ENCODE measurements at places on chromosomes 5 and 9.

GRCh38 chr5:99544356-99544755 is 615.5 kb upstream of the CHD1 start:
- no peak for DNase-seq

DNA sequence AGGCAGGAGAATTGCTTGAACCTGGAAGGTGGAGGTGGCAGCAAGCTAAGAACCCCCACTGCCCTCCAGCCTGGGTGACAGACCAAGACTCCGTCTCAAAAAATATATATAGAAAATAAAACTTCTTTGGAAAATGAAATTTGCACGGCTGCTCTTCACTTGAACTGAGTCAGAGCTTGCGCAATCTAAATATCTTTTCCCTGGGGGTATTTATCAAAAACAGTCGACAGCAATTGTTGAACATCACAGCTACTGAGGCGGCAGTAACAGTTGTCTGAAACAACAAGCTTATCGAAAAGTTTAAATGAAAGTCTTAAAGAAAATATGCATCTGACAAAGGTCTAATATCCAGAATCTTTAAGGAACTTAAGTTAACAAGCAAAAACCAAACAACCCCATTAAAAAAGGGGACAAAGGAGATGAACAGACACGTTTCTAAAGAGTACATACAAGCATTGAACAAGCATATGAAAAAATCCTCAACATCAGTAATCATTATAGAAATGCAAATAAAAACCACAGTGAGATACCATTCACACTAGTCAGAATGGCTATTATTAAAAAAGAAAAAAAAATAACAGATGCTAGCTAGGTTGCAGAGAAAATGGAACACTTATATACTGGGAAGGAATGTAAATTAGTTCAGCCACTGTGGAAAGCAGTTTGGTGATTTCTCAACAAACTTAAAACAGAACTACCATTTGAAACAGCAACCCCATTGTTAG is 153.6 kb upstream of the CDH9 start:
- DNase-seq: no peak

- DNase-seq: no peak
These were observed 132.6 kb downstream of the PDZD2 start for GRCh38 chr5:31771500-31771899.

DNA sequence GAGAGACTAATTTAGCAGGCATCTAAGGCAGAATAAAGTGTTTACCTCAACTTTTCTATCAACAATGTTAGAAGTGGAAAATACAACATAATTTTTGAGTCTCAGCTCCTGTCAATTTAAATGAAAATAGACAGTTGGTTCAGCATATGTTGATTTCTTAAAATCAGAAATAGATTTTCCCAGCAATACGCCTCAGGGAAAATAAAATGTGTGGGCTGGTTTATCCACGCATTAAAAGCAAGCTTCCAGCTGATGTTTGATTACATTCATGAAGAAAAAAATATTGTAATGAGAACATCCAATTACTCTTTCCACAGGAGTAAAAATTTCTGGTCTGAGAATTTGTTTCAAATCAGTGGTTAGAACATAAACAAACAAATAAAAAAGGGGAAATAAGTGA is 166.3 kb downstream of the PDE4D start:
- no peak for DNase-seq

DNA sequence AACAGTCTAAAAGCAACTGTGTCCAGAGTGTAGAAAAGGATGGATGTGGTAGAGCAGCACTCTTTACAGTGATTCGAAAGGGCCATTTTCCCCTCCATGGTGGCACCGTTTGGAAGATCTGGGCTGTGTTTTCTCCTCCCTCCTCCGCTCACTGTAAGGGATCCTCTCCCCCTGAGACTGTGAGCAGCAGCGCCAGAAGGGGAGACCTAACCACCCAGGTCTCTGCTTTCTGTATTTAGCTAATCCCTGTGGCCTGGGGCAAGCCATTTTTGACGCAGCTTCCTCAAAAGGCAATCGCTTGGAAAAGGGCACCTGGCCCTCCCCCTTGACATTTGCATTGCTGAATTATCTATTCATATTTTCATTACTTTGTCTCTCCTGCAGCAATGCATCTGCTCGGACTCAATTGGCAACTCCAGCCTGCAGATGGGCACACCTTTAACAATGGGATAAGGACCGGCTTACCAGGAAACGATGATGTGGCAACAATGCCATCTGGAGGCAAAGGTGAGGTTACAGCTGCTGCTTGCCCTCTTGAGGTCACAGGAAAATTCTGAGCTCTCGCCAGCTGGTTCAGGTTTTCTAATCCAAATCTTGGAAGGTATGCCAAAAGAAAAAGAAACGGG is 244.3 kb upstream of the WWC1 start:
- peak; percentile 9 for DNase-seq

DNA sequence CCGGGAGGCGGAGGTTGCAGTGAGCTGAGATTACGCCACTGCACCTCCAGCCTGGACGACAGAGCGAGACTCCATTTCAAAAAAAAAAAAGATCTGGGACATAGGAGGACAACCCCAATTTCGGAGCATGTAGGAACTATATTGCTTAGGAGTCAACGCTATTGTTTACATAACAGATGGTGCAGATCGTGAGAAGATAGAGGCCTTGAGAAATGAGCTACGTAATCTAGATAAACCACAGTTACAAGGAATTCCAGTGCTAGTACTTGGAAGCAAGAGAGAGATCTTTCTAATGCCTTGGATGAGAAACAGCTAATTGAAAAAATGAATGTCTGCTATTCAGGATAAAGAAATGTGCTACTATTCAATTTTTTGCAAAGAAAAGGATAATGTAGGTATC is 20.3 kb downstream of the TBC1D2 start:
- DNase-seq: no peak

DNA sequence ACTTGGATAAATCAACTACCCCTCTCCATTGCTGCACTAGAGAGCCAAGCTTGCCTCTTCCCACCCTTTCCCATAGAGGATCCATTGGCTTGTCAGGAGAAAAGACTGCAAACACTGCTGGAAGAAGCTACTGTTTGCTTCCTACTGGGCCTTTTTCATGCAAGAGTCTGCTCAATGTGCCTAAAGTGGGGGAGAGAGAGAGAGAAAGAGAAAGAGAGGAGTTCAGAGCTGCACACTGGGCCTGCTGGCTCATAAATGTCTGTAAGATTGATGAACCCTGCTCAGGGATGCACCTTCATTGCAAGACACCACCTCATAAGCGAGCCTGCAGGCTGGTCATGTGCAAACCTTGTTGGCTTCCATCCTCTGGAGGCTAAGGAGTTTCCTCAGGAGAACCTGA is 269.4 kb downstream of the ZNF608 start:
- no peak for DNase-seq

DNA sequence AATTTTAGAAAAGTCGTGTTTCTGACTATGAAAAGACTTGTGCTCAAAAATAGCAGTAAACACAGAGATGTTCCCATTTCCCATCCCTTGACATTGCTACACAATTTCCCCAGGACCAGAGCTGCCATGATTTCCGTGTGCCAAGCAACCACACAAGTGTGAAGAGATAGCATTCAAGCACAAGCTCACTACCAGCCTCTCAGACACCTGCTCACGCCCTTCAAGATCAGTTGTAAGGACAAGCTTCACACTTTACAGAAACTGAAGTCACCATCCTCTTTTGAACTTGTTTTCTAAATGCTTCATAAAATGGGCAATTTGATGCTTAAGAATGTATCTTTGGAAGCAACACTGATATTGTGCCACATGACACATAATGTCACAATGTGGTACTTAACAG is 333.1 kb downstream of the CAAP1 start:
- no peak for DNase-seq

DNA sequence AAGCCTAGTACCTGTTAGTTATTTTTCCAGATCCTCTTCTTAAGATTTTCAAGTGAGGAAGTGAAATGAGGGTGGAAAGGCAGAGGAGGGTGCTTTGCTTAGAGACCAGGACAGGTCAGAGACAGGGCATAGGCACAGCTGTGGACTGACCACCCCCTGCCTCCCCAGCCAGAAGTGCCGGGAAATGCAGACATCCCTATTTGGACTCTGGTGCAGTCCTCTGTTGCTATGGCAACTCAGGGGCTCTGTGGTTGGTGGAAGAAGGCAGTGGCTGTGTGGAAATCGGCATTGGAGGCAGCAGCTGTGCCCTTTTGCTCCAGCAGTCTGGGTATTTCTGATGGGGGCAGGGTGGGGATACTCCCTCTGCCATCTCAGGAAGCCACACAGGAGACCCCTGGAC is 43.3 kb upstream of the NDFIP1 start:
- no peak for DNase-seq

DNA sequence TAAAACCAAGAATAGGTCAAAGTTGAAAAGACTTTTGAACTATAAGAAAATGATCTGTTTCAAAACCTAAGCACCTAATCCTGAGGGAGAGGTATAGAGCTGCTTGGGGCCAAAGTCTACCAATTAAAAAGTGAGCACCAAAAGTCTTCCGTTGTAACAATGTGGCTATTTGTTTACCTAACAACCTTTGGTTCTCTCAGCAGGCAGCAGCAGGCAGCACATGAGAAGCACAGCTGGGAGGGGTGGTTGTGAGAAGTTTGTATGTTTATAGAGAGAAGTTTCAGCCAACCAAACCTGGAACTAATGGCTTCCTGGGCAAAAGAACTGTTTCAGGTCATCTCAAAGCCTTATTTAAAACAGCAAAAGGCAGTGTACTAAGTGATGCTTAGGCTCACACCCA is 59.8 kb upstream of the TBC1D9B start:
- DNase-seq: peak; percentile 18

- no peak for DNase-seq
These were observed 342.6 kb upstream of the CCNH start for GRCh38 chr5:87755360-87755759.

DNA sequence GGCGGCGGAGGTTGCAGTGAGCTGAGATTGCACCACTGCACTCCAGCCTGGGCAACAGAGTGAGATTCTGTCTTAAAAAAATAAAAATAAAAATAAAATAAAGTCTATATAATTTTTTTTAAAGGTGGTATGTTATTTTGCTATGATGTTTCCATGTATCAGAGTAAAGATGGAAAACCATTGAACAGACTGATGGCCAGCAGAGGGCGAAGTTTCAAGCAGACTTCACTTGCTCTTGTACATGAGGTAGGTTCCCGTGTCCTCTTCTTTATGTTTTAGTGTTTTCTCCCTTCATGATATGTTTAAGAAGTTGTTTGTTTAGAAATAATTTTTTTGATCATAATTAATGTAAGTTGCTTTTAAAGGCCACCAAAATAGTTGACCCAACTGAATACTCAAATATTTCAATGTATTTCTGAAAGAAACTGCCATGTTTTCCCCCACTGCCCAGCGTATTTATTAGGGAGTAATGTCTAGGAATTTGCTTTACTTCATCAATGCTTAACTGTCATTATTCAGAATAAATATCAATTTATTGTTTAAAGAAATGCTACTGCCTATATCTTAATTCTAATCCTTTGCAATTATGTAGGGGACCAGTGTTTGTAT is 146.4 kb downstream of the HACD4 start:
- DNase-seq: peak; percentile 4

- DNase-seq: no peak
These were observed 199.8 kb downstream of the PDE4D start for GRCh38 chr5:59693492-59694309.

DNA sequence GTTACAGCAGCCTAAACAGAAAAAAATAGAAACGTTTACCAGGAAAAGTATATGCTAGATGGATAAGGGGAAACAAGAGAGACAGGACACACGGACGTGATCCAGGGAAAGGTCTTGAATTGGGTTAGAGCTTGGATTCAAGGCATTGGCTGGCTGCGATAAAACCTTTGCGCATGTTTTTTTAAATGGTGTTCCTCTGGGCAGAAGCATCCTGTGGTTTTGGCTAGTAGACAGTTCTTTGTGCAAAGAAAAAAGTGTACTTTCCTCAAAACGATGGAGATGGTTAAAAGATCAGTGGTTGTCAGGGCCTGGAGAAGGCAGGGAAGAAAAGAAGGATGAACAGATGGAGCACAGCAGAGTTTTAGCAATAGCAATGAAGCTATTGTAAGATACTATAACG is 37.5 kb upstream of the LIFR start:
- DNase-seq: no peak

DNA sequence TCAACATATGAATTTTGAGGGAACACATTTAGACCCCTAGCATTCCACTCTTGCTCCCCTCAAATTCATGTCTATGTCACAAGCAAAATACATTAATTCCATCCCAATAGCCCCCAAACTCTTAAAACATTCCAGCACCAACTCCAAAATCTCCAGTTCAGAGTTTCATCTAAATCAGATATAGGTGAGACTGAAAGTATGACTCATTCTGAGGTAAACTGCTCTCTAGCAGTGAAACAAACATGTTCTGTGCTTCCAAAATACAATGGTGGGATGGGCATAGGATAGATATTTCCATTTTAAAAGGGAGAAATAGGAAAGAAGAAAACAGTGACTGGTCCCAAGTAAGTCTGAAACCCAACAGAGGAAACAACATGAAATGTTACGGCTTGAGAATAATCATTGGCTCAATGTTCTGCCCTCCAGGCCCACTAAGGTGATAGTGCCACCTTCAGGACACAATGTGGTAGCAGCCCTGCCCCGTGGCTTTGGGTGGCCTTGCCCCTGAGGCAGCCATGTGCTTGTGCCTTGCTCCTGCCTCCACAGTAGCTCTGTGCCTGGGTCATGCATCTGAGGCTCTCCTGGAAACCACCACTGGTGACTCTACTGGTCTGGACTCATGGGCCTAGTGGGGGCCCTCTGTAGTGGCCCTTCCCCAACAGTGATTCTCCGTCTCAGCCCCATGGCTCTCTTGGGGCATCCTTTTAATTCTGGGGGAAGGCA is 36.4 kb upstream of the IPPK start:
- DNase-seq: no peak
